ENCODE measurements at places on chromosomes 5 and 9. TPM values are rescaled to one million over a fixed set of nuclear protein-coding genes. Genes with fewer than 3 reads are reported as not detected.
A peak's percentile ranks its signal among the peaks of the same experiment; 100 is the strongest.

- no peak for DNase-seq
Measured at GRCh38 chr9:74413876-74414275, 83.3 kb upstream of the RORB start.

DNA sequence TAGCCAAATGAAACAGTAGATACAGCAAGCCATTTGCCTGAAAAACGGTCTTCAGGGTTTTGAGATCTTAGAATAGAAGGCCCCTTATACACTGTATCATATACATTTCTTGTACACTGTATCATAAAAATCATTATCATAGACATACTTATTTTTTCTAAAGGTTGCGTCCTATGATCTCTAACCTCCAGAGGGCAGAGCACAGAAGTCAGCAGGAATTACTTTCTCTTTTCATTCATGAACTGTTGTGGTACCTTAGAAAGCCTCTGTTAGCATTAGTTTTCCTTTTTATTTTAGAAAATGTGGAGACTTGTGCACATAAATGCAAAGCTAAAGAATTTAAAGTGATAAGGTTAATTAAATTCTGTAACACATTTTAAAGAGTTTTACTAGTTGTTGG, 115.4 kb downstream of the OXCT1 start:
- DNase-seq: no peak

DNA sequence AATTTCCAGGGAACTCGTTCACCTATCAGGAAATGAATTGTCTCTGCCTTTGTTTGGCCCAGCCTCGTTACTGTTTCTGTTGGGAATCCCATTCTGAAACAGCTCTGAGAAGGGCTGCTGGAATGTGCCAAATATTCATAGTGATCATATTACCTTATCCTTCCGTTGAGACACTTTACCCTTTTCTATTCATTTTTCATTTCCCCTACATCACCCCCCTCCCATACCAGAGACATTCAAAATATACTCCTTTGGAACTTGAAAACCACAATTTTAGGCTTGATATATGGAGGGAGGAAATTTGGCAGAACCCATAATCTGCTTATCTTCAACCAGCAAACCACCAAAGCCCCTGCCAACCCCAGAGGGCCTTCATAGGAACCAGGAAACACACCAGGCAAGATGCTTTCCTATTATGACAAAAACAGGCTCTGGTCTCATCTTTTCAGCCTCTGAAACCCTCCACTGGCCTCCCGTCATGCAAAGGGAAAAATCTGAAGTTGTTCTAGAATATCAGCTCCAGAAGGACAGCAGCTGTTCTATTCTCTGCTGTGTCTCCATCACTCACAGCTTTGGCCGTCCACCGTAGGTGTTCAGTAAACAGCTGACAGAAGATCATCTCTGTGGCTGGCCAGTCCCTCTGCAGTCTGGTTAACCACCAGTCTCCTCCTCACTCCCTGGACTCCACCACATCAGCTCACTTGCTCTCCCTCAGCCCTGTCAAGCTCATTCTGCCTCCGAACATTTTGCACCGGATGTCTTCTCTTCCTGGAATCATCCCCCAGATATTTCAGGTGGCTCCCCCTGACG, 217.2 kb upstream of the WWC1 start:
- no peak for DNase-seq

- DNase-seq: no peak
Measured at GRCh38 chr5:79809743-79810142, 120.1 kb downstream of the CMYA5 start.

DNA sequence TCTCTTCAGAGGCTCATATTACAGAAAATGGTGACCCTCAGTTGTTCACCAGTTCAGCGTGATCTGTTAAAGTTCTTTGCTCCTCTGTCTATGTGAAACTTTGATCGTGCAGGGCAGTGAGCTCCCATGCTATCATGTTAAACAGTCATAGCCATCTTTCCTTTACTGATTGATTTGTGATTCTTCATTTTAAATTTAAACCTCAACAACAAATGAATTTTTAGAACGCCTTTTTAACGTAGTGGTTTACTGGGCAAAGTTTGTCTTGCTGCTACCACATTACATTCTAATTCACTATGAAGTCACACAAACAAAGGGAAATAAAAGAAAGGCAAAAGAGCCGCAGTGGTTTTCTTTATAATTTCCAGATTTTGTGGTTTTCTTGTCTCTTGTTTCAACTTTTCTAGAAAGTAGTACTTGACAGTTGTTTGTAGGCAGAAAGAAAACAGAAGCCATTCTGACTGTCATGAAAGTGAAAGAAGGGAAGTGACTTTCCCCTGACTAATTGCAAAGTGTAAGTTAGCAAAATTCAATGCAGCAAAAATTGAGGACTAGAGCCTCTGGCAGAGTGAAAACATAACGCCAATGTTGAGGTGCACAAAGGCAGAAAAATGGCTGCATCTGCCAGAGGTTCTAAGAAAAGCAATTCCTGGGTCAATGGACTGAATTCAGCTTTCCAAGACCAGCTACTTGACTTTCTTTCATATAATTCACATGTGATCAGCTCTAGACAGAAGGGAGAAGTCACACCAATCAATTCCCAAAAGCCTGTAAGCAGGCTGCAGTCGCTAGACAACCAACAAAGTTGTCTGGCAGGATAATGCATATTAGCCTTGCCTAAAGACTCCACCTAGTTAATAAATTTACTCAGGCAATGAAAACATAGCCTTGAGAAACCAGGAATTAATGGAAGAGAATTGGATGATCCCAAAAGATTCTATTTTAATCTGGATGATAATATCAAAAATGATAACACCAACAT, 7.1 kb upstream of the IFNA6 start:
- DNase-seq: no peak

PCDHGA3 gene
- polyA plus RNA-seq: 2.9 TPM

GRCh38 chr9:34862836-34863235, 95.2 kb upstream of the PHF24 start:
- no peak for DNase-seq

BTNL9 gene
- polyA plus RNA-seq: 8.7 TPM

DNA sequence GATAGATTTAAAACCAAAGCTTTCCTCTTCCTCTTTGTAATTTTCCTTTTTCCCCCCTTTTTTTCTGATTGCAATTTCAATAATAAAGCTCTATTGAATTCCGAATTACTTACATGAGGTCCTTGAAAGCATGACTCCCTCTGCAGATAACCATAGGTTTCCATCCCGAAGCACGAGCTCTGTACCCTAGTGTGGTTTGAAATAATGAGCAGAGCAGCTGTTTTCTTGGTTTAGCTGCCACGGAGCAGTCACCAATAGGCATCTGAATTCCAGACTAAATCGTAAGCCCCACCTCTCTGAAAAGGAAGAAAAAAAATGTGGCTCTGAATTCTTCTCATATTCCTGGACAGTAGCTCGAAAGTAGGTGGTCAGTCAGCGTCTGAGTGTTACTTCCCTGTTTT, 18.5 kb upstream of the GNE start:
- no peak for DNase-seq

LMX1B gene
- polyA plus RNA-seq: 17.6 TPM

PTGS1 gene
- 8.6 TPM for polyA plus RNA-seq

OR1J4 gene
- polyA plus RNA-seq: not detected

GRCh38 chr9:9996259-9996658, 616.5 kb downstream of the PTPRD start:
- no peak for DNase-seq

- peak; percentile 78 for DNase-seq
Measured at GRCh38 chr5:139696894-139697658, 48.9 kb downstream of the CXXC5 start.

Measured in right renal pelvis (tissue), 4 donors.